ENCODE measurements at places on chromosomes 1 and 21. TPM values are rescaled to one million over a fixed set of nuclear protein-coding genes. Genes with fewer than 3 reads are reported as not detected.

Gene RNU1-1
- total RNA-seq = not detected

Gene IL10RB
- total RNA-seq = 42.1 TPM

Gene C8B
- total RNA-seq = not detected

Gene CRP
- total RNA-seq = not detected

Gene NPL
- 1.4 TPM for total RNA-seq

Gene PRAMEF11
- not detected for total RNA-seq

Gene AGO3
- 7.4 TPM for total RNA-seq

All from myometrial cell (primary cell).